ENCODE measurements at places on chromosomes 6 and 20. TPM values are rescaled to one million over a fixed set of nuclear protein-coding genes. Genes with fewer than 3 reads are reported as not detected.

The NRSN1 gene
- not detected for total RNA-seq

DNA sequence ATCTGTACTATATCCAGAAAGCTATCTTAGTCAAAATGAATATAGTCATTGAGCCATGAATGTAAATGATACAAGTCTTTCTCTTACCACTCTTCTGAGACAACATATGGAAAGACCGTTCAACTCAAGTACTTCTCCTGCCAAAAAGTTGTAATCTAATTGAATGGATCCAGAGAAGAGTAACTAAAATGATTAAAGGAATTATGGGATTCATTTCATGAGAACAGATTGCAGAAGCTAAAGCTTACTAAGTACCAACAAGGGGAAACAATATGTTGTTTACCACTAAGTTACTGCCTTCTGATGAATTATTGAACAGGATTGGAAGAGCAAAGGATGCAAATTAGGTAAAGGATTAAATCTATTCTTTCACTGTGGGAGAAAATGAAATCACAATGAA lies 2.0 kb upstream of the LGSN start:
- no peak for DNase-seq
- no peaks in the 10 kb centered on the region for H3K27me3 ChIP-seq
- no peak overlapping the region for H3K4me3 ChIP-seq
- no peak overlapping the region for H3K27ac ChIP-seq
- no peaks in the 10 kb centered on the region for H3K36me3 ChIP-seq
- H3K4me1 ChIP-seq: no peaks in the 10 kb centered on the region

- no peaks in the 10 kb centered on the region for H3K36me3 ChIP-seq
- DNase-seq: no peak
Observed at GRCh38 chr6:144019929-144020328, 11.9 kb upstream of the PLAGL1 start.

The PEX3 gene
- total RNA-seq: 15.6 TPM

DNA sequence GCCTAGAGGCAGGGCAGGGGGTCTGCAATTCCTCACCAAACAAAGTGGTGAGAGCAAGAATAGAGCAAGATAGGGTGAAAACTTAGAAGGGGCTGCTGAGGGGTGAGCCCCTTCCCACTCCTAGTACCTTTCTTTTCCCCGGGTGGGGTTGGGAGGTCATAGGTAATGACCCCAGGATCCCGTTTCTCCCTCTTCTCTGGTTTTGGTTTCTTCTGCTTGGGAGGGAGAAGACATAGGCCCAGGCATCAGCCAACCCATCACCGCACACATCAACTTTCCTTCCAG lies 3.5 kb downstream of the VARS1 start:
- H3K4me3 ChIP-seq: no peak overlapping the region
- H3K36me3 ChIP-seq: no peaks in the 10 kb centered on the region
- H3K4me1 ChIP-seq: peaks cover 15% of the 10 kb centered on the region
- no peak for DNase-seq
- H3K27me3 ChIP-seq: no peaks in the 10 kb centered on the region
- no peak overlapping the region for H3K27ac ChIP-seq

DNA sequence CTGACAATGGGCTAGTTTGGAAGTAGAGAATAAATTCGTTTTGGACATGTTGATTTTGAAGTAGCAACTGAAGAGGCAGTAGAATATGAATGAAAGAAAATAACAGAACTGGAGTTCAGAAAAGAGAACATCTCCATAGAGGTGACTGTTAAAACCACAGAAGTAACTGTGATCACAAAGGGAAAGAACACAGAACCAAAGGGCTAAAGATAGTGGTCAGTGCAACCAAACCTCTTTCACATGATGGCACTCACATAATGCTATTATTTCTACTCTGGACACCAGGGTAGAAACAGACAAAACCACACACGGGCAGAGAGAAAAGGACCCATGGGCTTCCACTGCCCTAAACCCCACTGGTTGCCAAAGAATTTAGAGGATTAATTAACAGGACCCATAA lies 58.5 kb downstream of the CDK19 start:
- no peak overlapping the region for H3K4me3 ChIP-seq
- H3K36me3 ChIP-seq: no peaks in the 10 kb centered on the region
- H3K27ac ChIP-seq: no peak overlapping the region
- H3K4me1 ChIP-seq: no peaks in the 10 kb centered on the region
- H3K27me3 ChIP-seq: no peaks in the 10 kb centered on the region

The RAET1E gene
- 0.50 TPM for total RNA-seq

The SLC17A3 gene
- total RNA-seq: not detected

DNA sequence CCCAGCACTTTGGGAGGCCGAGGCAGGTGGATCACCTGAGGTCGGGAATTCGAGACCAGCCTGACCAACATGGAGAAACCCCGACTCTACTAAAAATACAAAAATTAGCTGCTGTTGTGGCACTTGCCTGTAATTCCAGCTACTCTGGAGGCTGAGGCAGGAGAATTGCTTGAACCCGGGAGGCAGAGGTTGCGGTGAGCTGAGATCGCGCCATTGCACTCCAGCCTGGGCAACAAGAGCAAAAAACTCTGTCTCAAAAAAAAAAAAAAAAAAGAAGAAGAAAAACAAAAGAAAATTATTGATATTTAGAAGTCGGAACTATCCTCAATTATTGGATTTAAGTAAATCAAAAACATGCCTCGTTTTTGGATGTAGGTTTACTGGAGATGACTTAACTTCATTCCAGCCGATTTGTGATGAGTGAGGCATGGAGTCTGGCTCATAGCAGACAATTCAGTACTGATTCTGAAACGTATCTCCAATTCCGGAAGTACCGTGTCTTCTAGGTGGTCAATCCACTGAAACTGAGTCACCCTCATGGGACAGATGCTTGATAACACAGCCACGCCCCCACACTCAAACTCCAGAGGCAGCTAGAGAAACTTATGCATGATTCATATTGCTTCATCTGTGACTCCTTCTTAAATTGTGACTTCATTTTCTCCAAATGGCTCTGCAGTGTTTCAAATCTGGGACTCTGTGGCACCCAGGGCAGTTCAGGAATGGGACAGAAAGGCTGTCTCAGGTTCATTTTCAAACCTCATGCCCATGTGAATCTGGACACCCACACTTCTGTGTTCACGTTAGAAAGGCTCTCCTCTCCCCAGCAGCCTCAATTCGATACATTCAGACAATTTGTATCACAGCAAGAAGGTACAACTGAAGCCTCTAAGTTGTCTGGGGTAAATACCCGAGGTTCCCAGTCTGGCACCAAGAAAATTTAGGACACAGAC lies 110.4 kb upstream of the ARMC2 start:
- H3K36me3 ChIP-seq: no peaks in the 10 kb centered on the region
- no peak overlapping the region for H3K27ac ChIP-seq
- H3K27me3 ChIP-seq: no peaks in the 10 kb centered on the region
- H3K4me1 ChIP-seq: no peaks in the 10 kb centered on the region
- no peak overlapping the region for H3K4me3 ChIP-seq

DNA sequence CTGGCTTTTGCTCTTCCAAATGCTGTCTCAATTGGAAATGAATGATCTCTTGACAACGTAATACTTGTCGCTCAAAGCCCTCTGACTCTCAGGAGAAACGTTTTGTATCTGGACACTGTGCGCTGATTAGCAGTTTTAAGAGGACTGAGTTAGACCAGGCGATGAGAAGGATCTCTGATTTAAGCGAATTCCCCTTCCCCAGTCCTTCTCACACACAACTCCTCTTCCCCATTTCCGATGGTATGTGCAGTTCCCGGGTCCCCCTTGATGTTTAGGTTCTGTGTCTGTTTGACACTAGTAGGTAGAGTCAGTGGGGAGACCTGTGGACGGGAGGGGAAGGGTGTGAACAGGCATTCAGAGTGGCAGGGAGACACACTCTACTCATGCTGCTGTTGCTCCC lies 2.5 kb downstream of the ZDHHC14 start:
- H3K4me1 ChIP-seq: peaks cover 11% of the 10 kb centered on the region
- H3K36me3 ChIP-seq: no peaks in the 10 kb centered on the region
- H3K27ac ChIP-seq: no peak overlapping the region
- H3K4me3 ChIP-seq: peak overlapping the region; percentile 70

DNA sequence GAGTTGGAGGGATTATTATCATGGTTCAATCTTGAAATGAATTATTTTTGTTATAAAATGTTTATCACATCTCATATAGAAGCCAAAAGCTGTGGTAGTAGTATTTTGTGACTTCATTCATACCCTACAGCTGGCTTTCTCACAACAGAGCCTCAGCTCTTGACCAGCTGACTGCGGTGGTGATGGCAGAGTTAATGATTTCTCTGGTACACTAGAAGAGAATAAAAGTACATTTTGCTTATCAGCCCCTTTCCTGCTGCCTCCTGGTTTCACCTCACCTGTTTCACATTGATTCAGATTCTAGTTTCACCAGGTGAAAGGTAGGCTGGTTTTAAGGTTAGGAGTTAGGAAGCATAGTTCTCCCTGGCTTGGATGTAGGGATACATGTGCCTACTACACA lies 55.7 kb downstream of the AFG1L start:
- H3K4me1 ChIP-seq: no peaks in the 10 kb centered on the region
- no peak overlapping the region for H3K4me3 ChIP-seq
- no peak overlapping the region for H3K27ac ChIP-seq
- no peaks in the 10 kb centered on the region for H3K27me3 ChIP-seq
- DNase-seq: no peak

DNA sequence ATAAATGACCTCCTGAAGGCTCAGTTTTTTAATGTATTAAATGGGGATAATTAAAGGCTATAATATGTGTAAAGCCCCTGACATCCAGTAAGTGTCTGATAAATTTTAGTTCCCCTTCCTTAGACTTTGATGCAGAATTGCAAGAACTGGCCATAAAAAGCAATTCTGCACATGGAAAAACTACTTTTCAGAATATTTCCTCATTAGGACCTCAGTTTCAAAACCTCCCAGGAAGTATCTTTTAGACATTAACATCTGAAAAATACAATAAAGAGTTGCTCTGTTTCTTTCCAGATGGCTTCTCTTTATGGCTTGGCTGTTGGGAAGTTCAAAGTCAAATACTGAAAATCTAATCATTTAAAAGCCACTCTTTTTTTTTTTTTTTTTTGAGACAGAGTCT lies 106.3 kb upstream of the ZNF217 start:
- no peak overlapping the region for H3K27ac ChIP-seq
- no peak overlapping the region for H3K4me3 ChIP-seq
- DNase-seq: no peak
- H3K27me3 ChIP-seq: no peaks in the 10 kb centered on the region

DNA sequence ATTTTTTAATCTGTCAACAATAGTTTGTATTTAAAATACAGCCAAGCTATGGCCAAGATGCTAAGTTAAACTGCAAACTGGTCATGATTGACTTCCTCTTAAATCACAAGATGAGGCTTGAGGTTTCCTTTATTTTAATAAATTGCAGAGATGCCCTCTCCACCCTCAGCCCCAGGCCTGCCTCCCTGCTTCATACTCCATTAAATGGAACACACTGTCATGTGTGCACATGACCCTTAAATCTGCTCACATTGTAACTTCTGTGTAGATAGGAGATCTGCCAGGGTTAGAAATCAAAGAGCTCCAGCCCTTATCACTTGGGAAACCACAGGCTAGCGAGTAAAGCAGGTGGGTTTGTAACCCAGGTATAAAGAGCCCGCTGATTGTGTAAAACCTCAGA lies 20.8 kb downstream of the DUSP22 start:
- DNase-seq: no peak
- peak overlapping the region; percentile 9 for H3K27ac ChIP-seq
- H3K36me3 ChIP-seq: no peaks in the 10 kb centered on the region
- H3K4me3 ChIP-seq: no peak overlapping the region
- H3K27me3 ChIP-seq: no peaks in the 10 kb centered on the region
- peaks cover 7% of the 10 kb centered on the region for H3K4me1 ChIP-seq

GRCh38 chr20:14892782-14893181 lies 555.4 kb upstream of the FLRT3 start:
- H3K36me3 ChIP-seq: no peaks in the 10 kb centered on the region
- no peaks in the 10 kb centered on the region for H3K4me1 ChIP-seq
- no peak for DNase-seq
- no peak overlapping the region for H3K27ac ChIP-seq

DNA sequence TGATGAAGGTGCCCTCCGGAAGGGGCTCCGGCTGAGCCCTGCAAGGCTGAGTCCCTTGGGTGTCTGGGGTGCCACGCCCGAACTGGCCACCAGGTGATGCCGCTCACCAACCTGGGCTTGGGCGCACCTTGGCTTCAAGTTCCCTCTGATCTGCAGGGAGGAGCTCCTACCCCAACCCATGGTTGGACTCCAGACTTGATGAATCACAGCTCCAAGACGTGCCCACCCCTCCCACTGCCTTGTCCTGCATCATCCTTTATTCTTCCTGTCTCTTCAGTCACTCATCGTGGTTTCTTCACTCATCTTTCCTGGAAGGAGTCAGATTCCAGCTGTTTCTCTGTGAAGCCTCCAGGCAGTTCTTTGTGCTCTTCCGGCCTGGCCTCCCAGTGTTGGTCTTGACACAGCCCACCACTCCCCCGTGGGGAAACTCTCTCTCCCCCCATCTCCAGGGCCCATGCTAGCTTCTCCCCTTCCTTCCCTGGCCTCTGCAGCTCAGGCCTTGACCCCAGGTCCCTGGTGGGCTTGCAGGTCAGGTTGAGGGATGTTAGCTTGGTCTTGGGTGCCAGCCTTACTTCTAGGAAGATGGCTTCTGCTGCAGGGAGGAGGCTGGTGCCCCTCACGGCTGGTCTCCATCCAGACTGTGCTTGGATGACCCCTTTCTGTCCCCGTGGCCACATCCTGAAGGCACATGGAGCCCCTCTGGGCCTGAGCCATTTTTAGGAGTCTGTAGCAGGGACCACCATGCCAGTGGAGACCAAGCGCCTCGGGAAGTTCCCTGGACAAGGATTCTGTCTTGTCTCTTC lies 2.6 kb upstream of the ZBP1 start:
- H3K4me1 ChIP-seq: peaks cover 4% of the 10 kb centered on the region
- H3K36me3 ChIP-seq: no peaks in the 10 kb centered on the region
- H3K27ac ChIP-seq: no peak overlapping the region
- H3K27me3 ChIP-seq: no peaks in the 10 kb centered on the region

The JPH2 gene
- 7.4 TPM for total RNA-seq

DNA sequence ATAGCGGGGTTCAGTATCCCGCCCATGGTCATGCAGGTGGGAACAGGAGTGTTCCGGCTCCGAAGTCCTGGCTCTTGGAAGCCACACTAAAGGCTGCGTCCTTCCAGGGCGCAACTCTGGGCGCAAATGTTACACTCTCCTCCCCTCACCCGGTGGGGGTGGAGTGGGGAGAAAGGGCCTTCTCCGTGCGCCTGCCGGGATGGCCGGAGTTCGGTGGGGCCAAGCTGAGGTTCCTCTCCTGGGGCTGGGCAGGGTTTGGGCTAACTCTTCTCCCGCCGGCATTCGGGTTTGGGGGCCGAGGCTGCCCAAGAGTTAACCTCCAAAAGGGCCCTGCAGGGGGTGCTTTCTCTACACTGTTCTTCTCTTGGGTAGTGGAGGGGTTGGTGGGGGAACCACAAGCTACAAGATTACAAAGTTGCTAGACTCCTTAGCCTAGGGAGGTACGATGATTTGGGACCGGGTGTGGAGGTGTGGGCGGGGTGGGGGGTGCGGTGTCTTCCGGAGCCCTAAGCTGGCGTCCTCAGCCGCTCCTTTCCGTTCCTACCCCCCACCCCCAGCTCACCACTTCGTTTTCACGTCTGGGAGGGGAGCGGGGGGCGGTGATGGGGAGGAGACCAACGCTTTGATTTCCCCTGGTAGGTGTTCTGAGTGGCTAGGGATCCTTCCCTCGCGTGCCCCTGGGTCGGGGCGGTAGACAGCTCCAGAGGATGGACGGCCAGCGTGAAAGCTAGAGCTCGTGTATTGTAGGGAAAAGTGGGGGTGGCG lies 12.3 kb downstream of the NRN1 start:
- no peaks in the 10 kb centered on the region for H3K36me3 ChIP-seq
- no peak overlapping the region for H3K27ac ChIP-seq
- H3K4me1 ChIP-seq: peaks cover 7% of the 10 kb centered on the region
- peaks cover 72% of the 10 kb centered on the region for H3K27me3 ChIP-seq
- no peak for DNase-seq
- no peak overlapping the region for H3K4me3 ChIP-seq

The PRL gene
- total RNA-seq: 0.39 TPM

All from left lung (tissue), 14 donors.